Retinal pigment epithelial cell (primary cell): ENCODE measurements at places on chromosomes 7 and 10.

- no peak for DNase-seq
Measured at GRCh38 chr10:125646311-125646710, 36.7 kb downstream of the TEX36 start.

GRCh38 chr7:129010075-129010474 is 44.8 kb downstream of the TNPO3 start:
- no peak for DNase-seq

- peak; percentile 17 for DNase-seq
Measured at GRCh38 chr7:122561326-122561725, 137.6 kb downstream of the RNF133 start.

- peak; percentile 95 for DNase-seq
Measured at GRCh38 chr10:78255796-78256638, 222.4 kb downstream of the RPS24 start.

DNA sequence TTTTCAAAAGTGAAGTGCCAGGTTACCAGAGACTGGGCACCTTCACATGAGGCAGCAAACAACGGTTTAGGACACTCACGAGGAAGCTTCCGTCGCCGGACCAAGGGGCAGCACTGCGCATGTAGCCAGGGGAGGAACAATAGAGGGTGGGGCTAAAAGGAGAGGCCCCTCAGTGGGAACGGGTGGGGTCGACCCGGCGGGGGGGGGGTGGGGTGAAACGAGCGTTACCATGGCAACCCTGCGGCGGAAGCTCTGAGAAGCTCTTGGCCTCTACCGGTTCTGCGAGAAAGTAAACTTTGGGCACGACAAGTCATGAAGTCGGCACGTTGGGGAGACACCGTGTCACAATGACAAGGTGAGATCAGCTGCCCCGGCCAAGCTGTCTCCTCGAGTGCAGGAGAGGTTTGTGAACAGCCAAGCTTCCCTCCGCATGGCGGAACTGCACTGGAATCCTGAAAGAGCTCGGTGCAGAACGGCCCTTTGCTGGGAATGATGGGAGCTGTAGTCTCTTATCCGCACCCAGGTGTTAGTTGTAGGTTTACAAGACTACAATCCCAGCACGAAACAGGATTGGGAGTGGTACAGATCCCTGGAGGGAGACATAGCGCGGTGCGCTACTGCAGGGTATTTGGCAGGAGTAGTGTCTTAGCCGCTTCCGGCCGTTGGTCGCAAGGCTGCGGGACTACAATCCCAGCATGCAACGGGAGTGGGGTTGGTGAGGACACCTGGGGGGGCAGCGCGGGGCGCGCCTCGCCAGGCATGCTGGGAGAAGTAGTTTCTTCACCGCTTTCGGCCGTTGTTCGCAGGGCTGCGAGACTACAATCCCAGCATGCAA is 72.8 kb upstream of the ZNF722 start:
- DNase-seq, result no peak

- no peak for DNase-seq
Measured at GRCh38 chr7:52482076-52482475, 553.4 kb upstream of the POM121L12 start.

DNA sequence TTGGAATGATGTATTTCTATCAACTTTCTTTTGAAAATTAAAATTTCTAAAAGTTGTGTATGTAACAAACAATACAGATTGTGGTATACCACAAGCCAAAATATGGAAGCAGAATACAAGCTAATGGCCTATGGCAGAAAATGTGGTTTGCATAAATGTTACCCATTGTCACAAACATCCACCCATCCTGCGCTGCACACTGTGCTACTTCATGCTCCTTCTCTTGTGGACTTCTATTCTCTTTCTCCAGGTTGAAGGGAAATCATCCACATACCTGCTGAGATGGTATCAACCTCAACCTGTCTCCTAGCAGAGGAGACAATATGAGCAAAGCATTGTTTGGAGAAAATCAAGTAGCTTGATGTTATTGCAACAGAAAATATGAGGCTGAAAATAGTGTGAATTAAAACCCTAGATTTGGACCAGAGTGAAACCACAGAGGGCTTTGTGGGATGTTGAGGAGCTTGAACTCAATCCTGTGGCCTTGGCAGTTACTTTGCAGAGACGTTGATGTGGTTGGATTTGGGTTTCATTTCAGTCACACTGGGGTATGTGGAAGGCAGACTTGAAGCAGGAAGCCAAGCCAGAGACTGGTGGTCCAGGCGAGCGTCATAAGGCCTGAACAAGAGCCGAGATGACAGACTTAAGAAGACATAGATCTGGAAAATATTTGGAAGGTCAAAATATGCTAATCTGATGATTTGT is 63.8 kb downstream of the ICA1 start:
- no peak for DNase-seq

DNA sequence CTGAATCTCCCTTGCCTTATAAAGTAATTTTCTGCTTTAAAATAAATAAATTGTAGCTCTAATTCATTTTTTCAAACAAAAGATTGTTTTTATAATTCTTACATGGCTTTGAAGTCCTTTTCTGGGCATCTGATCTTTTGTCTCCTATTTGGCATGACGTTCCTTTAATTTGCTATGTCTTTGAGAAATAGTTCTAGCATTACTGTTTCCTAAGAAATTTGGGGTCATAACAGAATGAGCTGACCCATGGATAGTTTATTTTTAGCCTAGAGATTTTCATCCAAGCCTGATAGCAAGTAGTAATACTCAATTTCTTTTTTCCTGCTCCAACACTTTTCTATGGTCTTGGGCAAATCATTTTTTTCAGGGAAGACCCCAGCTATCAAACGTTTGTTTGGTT is 31.4 kb downstream of the CCDC71L start:
- DNase-seq, result no peak

DNA sequence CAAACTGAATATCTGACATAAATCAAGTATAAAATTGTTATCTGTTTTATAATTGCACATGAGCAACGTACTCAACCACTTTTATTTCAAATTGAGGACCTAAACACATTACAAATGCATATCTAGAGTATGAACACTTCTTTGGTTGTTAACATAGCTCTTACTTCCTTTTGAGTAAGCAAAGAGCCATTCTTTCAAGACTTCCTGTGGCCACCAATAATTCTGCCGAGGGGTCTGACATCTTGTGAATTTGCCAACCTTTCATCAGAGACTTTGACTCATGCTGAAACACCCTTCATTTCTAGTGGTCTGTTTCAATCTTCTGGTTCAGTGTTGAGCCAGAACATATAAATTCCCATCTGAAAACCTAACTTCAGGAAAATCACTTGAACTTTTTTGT is 59.4 kb downstream of the CDK14 start:
- DNase-seq, result peak; percentile 56
